ENCODE measurements at places on chromosomes 11 and 22. TPM values are rescaled to one million over a fixed set of nuclear protein-coding genes. Genes with fewer than 3 reads are reported as not detected.

The ANO9 gene
- total RNA-seq, result not detected

The CALCA gene
- total RNA-seq, result not detected

The MAPK8IP2 gene
- total RNA-seq, result 0.07 TPM

The TRIM68 gene
- 9.6 TPM for total RNA-seq

The CAT gene
- 52.0 TPM for total RNA-seq

The SHISAL1 gene
- total RNA-seq, result 13.5 TPM

The LRP5 gene
- 110 TPM for total RNA-seq

Data from smooth muscle cell of the pulmonary artery (primary cell).